ENCODE measurements at places on chromosomes 5 and 9. TPM values are rescaled to one million over a fixed set of nuclear protein-coding genes. Genes with fewer than 3 reads are reported as not detected.

GRCh38 chr9:4106081-4106759 is 193.6 kb downstream of the GLIS3 start:
- no peak for DNase-seq

DNA sequence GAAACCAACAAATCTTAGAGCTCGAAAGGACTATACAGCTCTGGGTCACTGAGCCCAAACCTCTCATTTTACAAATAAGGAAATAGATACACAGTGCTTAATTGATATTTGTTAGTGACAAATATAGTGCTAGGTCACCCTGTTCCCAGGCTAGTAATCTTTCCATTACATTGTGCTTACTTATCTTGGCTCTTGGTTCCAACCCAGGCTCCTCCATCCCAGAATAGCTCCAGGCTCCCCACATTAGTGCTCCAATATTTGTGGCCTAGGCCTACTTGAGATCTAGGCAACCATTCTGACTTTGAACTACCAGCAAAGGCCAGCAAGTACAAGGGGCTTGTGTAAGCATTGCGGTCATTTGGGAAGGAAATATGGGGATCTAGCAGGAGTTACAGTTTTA is 21.7 kb upstream of the SUB1 start:
- no peak for DNase-seq

DNA sequence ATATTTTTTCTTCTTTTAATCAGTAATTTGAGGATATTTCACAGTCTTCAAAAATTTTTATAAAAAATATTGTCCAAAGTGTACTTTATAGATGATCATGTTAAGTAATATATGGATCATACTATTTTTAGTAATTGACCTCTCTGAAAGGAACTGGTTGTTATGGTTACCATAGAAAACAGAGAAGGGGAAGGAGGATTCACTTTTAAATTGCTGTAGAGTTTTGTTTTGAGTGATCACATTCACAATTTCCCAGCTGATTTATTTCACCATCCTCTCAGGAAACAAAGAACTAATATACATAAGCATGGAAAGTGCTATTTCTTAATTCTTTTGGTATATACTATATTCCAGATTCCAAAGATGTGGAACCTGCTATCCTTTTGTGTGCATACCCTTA is 56.5 kb upstream of the NREP start:
- DNase-seq = no peak

TRIM36 gene
- not detected for total RNA-seq

DMRTA1 gene
- total RNA-seq = not detected
